Stimulated activated CD4-positive, alpha-beta T cell treated with anti-CD3 and anti-CD28 coated beads, Interleukin-1b, Interleukin-23, amount 100 ng/mL, for 1 hour (primary cell): ENCODE measurements at places on chromosomes 11 and 22.
A peak's percentile ranks its signal among the peaks of the same experiment; 100 is the strongest.

DNA sequence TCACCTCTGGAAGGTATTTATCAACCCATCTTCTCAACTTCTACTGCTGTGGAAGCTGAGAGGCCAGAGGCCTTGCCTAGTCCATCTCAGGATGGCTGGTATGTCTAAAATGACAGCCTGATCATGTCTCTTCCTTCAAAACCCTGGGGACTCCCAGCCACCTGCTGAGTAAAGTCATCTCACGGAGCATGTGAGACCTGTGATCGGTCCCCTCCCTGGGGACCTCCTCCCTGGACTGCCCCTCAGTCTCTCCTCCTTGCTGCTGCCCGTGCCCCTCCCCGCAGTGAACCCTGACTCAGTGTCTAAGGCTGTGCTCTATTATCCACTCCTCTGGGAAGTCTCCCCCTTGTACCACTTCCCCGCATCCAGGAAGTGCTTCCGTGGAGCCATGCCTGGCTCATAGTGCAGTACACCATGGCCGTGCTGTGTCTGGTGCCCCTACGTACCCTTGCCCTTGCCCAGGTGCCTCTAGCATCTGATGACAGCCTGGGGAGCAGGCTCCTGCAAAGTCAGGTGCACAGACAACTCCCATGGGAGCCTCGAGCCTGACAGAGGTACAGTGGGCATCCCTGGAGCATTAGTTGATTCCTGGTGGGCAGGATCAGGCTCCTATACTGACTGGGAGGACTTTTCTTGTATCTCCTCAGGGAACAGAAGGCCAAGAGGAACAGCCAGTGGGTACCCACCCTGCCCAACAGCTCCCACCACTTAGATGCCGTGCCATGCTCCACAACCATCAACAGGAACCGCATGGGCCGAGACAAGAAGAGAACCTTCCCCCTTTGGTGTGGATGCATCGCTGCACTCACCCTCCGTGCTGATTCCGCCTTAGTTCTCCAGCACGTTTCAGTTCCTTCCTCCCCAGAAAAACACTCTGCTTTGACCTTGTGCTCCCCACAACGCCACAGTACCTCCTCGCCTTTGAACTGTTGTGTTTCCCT is 13.8 kb downstream of the SMARCB1 start:
- DNase-seq, result no peak

GRCh38 chr22:36212901-36213300 is 11.3 kb upstream of the APOL4 start:
- no peak for DNase-seq

- no peak for DNase-seq
Observed at GRCh38 chr11:32830413-32830738, 649 bp downstream of the PRRG4 start.

- peak; percentile 68 for DNase-seq
Observed at GRCh38 chr22:44685384-44686056, 16.5 kb upstream of the PRR5 start.

- DNase-seq, result no peak
Observed at GRCh38 chr22:23530766-23531282, 49.3 kb downstream of the IGLL1 start.

DNA sequence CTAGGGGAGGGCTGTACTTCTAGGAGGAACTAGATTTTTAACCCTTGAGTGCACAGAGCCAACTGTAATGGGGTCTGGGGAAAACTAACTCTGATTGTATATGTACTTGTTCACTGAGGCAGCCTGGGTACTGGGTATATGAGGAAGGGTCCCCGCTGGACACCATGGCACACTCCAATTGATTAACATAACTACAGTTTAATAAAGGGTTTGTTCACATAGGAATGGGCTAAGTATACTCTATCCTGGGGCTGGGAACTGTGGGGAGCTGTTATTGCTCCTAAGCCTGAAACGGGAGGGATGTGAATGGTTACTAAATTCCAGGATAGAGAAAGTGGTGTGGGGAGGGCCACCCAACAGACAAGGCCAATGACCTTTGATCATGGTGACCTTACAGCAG is 67.6 kb downstream of the PARVA start:
- DNase-seq, result no peak

- no peak for DNase-seq
Observed at GRCh38 chr11:59765068-59765735, 10.0 kb downstream of the STX3 start.

GRCh38 chr11:36822829-36823228 is 224.8 kb upstream of the RAG2 start:
- no peak for DNase-seq

GRCh38 chr11:95821640-95822039 is 31.3 kb downstream of the CEP57 start:
- DNase-seq, result no peak

GRCh38 chr11:46279126-46280099 is 2.0 kb downstream of the CREB3L1 start:
- no peak for DNase-seq

DNA sequence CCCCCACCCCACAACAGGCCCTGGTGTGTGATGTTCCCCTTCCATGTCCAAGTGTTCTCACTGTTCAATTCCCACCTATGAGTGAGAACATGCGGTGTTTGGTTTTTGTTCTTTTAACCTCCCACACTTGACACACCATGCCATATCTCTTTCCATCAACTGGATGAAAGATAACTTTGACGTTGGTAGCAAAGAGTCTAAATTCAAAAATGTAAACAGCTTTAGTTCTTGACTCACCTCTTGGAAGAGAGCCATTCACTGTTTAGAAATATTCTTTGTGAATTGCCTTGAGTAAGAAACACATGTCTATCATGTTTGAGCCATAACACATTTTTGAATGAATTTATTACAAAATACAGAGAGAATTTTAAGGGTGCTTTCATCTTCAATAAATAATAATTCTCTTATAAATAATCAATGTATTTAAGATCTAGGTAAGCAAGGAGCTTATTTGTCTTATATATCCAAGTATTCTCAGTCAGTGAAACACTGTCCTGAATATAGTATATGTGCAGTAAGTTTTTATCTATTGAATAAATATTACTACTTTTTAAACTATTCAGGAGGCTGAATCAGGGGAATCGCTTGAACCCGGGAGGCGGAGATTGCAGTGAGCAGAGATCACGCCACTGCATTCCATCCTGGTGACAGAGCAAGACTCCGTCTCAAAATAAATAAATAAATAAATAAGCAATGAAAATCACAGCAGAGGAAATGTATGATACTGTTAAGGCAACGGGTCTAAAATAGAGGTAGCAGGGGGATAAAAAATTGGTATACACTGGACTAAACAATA is 6.7 kb downstream of the CARD18 start:
- DNase-seq, result no peak

DNA sequence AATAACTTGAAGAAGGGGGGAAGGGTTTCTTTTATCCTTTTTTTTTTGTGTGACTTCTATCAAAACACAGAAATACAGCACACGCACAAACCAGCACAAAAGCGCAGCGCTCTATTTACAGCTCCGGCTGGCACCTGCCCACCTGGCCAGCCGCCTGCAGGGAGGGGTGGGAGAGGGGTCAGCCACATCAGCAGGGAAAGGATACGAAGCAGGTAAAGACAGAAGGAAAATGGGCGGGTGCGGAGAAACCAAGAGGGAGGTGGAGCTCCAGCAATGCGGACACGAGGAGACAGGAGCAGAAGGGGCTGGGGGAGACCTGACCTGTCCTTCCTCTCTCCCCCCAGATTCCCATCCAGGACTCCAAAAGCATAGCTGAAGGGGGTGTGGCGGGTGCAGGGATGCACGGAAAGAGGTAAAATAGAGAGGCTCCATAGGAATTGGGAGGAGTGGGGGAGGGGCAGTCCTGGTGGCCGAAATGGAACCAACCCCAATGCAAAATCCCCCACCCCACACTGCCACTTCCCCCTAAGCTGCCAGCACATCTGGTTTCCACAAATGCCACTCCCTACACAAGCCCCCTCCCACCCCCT is 14.1 kb downstream of the CXCR5 start:
- DNase-seq, result no peak

- DNase-seq, result no peak
Observed at GRCh38 chr11:70739811-70740487, 341.6 kb downstream of the CTTN start.

GRCh38 chr11:112878033-112878601 is 83.1 kb upstream of the NCAM1 start:
- no peak for DNase-seq

GRCh38 chr11:33773404-33773986 is 825 bp downstream of the FBXO3 start:
- no peak for DNase-seq

GRCh38 chr11:133239575-133239974 is 292.7 kb downstream of the OPCML start:
- DNase-seq, result no peak

- no peak for DNase-seq
Observed at GRCh38 chr22:33447733-33448132, 389.6 kb upstream of the SYN3 start.

DNA sequence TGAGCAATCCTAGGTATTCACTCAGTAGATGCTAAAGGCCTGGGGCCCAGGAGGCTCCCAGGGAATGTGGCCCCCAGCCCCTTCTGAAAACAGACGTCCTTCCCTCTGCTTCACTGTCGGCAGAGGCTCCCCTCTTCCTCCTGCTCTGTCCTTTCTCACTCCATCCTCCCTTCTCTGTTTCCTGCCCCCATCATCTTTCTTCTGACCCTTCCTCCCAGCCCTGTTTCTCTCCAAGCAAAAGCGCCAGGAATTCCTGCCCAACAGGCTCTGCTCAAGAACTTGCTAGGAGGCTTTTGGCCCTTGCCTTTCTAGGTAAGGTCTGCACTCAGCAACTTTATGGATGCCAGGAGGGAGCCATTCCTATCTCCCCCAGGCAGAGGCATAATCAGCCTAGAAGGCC is 300.5 kb downstream of the NTM start:
- no peak for DNase-seq

GRCh38 chr22:39279170-39279850 is 34.5 kb upstream of the PDGFB start:
- DNase-seq, result no peak

DNA sequence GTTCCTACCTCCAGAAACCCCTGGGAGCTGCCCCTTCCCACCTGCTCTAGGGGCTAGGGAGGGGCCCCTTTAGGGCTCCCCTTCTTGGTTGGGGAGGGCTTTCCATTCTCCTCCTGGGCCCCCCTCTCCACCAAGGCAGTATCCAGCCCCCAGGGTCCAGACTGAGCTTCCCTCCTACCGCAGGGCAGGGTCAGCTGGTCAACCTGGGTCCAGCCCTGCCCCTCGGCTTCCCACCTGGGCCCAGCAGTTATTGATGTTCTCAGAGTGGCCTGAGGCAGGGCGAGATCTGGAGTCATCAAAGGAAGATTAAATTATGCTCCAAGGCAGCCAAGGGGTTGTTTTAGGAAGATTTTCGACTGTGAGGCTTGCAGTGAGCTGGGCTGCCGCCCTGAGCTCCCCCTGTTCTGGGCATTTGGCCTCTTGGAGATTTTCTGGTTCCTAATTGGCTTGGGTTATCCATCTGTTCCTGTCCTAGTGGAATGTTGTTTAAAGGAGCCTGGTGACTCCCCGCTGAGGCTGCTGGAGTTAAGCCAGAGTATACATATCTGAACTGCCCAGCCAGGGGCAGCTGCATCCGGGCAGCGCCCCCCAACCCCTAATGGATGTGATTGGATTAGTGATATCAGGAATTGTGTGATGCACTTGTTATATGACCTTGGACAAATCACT is 1.8 kb upstream of the SLC22A8 start:
- DNase-seq, result no peak

GRCh38 chr22:25232301-25232700 is 12.9 kb downstream of the CRYBB2 start:
- DNase-seq, result no peak

GRCh38 chr22:37242395-37242918 is 1.6 kb downstream of the RAC2 start:
- DNase-seq, result peak; percentile 74

DNA sequence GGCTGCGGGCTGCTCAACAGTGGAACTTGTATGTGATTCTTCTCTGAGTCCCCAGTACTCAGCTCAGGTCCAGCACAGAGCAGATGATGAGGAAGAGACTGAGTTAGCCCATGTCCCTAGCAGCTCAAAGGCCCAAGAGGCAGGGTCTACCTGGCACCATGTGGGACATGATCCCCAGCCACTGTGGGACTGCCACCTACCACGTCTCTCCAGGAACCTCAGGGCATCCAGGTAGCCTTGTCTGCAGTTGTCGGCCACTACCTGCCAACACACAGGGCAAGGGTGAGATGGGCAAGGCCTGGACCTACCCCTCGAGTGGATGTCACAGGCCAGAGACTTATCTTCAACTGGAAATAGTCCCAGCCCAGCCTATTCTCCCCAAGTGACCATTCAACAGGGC is 4.4 kb downstream of the PNPLA5 start:
- DNase-seq, result no peak

DNA sequence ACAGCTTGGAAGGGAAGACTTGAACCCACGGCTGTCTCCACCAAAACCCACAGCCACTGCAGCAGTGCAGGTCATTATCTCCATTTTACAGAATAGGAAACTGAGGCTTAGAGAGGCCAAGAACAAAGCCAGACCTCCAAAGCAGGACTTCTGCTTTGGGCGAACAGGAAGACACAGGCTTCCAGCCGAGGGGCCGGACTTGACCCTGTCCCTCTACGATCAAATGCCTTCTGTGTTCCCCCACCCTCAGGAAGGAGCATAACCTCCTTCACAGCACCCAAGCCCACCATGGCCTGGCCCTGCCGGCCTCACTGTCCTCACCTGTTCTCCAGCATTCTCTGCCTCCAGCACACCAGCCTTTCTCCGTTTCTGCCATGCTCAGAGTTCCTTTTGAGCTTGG is 15.8 kb downstream of the IGLL1 start:
- no peak for DNase-seq

DNA sequence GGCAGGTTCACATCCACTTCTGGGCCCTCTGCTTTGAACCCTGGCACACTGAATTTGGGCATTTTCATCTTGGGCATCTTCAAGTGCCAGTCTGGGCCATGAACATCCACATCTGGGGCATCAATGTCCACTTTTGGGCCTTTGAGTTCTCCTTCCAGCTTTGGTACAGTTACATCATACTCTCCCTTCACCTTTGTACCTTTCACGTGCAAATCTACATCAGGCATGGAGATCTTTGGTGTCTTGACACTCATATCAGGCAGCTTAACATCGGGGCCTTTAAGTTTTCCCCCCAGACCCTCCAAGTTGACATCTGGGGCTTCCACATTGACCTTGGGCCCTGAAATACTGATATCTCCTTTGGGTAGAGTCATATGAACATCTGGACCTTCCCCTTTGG is 14.5 kb downstream of the AHNAK start:
- DNase-seq, result no peak

DNA sequence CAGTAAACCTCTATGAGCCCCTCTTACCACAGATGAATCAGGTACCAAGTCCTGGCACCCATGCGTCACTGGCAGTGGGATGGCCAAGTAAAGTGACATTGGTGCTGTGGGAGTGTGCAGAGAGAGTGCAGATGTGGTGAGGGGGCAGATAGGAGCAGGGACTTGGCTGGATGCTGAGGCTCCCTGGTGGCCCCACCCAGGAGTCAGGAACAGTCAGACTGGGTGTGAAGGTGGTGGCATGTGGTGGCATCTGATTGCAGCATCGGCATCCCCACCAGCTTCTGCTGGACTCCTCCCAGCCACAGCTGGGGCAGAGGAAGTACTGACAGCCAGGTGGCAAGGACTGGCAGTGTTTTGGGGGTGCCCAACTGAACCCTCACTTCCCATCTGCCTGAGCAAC is 11.4 kb downstream of the DGAT2 start:
- DNase-seq, result no peak
